NCI-H526 treated with DMSO at 0.1 percent for 48 hours (cell line): ENCODE measurements at places on chromosomes 16 and 17.
A peak's percentile ranks its signal among the peaks of the same experiment; 100 is the strongest.

DNA sequence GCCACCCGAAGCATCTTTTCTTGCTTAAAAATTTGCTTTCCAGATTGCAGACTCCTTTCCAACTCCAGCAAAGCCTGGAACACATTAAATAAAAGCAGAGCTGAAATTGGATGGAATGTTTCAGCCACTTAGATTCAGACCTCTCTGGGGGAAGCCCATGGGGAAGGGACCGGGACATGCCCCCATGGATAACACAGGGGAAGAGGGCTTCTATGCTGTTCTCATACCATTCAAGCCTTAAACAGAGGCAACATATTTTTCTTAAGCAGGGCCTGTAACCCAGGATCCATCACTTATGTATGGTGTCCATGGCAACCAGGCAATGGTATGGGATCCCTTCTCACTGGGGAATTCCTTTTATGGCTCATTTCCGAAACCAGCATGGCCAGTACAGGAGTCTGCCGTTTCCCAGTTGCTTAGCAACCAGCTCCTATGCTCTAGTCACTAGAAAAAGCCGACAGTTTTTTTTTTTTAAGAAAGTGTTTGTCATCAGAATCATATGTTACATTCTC, 62.0 kb upstream of the MARCHF10 start:
- DNase-seq = peak; percentile 88

DNA sequence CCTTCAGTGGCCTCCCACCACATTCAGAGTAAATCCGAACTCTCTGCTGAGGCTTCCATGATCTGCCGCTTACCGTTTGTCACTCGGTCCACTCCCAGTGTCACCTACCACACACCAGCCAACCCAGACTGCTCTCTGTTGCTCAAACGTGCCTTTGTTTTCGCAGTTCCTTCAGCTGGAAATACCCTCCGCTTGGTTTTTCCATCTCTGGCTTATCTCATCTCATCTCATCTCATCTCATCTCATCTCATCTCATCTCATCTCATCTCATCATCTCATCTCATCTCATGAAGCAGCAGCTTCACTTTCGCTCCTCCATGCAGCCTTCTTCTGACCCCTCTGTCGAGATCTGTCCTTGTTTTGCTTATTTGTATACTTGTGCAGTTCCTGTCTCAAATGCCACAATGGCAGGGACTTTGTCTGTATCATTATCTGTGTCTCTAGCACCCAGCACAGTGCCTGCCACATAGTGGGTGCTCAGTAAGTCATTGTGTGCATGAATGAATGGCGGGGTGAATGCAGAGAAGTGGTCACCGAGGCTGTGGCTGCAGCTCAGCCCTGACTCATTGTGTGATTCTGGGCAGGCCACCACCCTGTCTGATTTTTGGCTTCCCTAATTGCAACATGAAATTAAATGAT, 3.8 kb upstream of the SNX20 start:
- no peak for DNase-seq

GRCh38 chr17:19339341-19339815, 23.1 kb downstream of the B9D1 start:
- DNase-seq = peak; percentile 47

- DNase-seq = no peak
Measured at GRCh38 chr17:16910341-16910740, 61.6 kb downstream of the TNFRSF13B start.

DNA sequence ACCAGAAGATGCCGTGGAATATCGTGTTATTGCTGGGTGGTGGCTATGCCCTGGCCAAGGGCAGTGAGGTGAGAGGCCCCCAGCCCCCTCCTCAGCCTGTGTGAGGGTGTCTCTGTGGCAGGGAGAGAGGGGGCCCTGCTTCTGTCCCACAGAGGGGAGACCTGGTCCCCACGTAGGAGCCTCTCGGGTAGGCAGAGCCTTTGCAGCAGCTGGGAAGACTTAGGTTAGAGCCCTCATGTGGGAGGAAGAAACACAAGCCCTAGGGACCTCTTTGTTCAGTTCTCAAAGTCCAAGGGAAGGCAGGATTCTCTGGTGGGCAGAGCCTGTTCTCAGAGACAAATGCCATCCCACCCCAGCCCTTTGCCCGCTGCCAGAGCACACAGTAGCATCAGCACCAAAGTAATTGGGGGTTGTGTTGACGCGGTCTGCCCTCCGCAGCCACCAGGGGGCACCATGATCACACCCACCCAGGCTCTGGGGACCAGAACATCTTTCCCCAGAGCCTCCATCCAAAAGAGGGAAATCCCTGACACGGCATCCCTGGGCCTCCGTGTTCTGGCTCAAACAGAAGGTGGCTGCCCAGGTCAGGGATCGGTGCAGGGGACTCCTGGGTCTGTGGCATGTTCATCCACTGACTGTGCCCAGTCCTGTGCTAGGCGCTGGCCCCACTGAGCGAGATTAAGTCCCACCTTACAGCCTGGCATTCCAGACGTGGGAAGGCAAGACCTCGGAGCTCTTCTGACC, 11.5 kb upstream of the FOXN1 start:
- peak; percentile 64 for DNase-seq

- DNase-seq = peak; percentile 77
Measured at GRCh38 chr17:76586741-76587487, 1.3 kb upstream of the ST6GALNAC2 start.

GRCh38 chr17:72609501-72609900, 483.0 kb downstream of the SLC39A11 start:
- DNase-seq = no peak

- no peak for DNase-seq
Measured at GRCh38 chr16:16063683-16064082, 114.3 kb downstream of the ABCC1 start.

- no peak for DNase-seq
Measured at GRCh38 chr16:30669026-30669902, 11.0 kb downstream of the FBRS start.

- DNase-seq = no peak
Measured at GRCh38 chr16:81165411-81166097, 69.4 kb upstream of the GCSH start.

- no peak for DNase-seq
Measured at GRCh38 chr17:29154516-29155226, 25.5 kb downstream of the MYO18A start.

- DNase-seq = no peak
Measured at GRCh38 chr17:39187152-39187830, 10.2 kb downstream of the CACNB1 start.

DNA sequence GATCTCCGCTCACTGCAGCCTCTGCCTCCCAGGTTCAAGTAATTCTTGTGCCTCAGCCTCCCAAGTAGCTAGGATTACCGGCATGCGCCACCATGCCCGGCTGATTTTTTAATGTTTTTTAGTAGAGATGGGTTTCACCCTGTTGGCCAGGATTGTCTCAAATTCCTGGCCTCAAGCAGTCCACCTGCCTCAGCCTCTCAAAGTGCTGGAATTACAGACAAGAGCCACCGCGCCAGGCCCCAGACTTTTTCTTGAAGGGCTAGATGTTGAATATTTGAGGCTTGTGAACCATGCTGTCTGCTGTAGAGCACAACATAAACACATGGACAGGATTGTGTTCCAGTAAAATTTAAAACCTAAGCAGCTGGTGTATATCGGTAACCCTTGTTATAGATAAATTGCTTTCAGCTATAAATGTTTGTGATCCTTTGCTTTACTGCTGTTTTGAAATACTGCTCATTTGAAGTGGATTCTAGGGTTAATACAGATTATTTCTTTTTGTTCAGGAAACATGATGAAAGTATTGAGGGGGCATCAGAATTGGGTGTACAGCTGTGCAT, 12.4 kb downstream of the WSB1 start:
- DNase-seq = no peak

DNA sequence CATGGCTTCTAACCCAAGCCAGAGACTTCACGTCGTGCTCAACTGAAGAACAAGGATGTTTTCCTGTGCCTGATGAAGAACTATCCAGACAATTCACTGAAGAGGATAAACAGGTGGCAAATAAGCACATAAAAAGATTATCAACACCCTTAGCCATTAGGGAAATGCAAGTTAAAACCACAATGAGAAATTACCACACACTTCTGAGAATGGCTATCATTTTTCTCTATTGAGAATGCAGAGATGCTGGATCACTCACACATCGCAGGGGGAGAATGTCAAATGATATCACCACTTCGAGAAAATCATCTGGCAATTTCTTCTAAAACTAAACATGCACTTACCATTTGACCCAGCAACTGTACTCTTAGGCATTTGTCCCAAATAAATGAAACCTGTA, 162.8 kb downstream of the IRX3 start:
- no peak for DNase-seq
